Suppressor macrophage treated with lipopolysaccharide for 1 hour (primary cell): ENCODE measurements at places on chromosomes 12 and 14.

DNA sequence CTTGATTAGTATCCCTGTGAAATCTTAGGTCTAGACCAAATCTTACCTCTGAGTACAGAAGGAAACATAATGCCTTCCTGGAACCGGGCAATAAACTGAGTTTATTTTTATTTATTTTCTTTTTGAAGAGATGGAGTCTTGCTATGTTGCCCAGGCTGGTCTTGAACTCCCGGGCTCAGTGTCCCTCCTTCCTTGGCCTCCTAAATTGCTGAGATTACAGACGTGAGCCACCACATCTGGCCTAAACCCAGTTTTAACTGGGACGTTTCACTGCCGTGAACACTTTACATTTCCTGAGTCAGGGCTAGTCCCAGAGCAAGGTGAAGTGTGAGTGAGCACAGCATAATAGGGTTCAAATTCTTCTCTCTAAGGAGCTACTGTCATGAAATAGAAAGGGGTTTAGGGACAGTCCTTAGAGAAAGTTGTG, 671 bp downstream of the GUCY2C start:
- DNase-seq: no peak

GRCh38 chr12:89918172-89918846, 209.7 kb upstream of the ATP2B1 start:
- no peak for DNase-seq

GRCh38 chr14:65329911-65330310, 82.6 kb upstream of the FUT8 start:
- DNase-seq: peak; percentile 17

DNA sequence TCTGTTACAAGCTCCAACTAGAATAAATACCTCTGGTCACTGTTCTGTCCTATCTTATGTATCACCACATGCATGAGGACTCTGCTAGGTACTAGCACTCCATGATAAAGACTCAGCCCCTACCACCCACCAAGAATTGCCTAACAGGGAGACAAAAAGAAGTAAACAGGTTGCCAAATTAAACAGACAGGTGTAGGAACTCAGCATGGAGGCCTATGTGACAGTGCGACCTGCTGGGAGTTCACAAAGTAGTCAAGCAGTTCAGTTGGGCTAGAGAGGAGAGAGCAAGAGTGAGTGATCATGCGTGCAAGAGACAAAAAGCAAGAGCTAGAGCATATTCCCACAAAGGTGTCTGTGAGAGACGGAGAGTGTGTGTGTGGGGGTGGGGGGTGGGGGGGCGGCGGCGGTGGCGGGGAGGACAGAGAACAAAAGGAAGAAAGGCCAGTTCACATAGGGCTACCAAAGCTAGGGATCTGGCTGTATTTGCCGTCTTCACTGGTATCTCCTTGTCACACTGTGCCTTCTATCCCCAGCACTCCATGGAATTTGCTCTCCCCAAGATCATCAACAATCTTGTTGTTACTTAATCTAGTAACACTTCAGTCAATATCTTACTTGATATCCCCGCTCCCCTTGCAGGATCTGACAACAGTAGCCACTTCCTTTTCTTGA, 81.2 kb downstream of the SPPL3 start:
- no peak for DNase-seq

- DNase-seq: no peak
Observed at GRCh38 chr14:68949601-68949965, 29.5 kb downstream of the ACTN1 start.

DNA sequence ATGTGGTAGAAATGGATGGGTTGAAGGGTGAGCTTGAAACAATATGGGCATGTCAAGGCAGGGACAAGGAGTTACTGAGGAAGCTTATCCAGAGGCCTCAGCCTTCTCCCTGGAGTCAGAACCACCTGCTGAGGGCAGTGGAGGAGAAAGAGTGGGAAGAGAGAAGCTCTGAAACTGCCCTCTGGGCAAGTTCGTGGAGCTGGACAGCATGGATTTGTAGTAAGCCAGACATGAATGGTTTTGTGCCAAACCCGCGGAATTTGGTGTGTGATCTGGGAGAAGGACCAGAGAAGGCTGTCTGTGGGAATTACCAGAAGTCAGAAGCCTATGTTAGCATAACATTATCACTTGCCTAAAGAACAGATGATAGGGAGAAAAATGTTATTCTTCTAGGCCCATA, 164.8 kb downstream of the SLC41A2 start:
- no peak for DNase-seq

GRCh38 chr12:122381021-122381420, 41.4 kb downstream of the CLIP1 start:
- peak; percentile 6 for DNase-seq

- no peak for DNase-seq
Observed at GRCh38 chr12:109721276-109721675, 7.7 kb downstream of the FAM222A start.

DNA sequence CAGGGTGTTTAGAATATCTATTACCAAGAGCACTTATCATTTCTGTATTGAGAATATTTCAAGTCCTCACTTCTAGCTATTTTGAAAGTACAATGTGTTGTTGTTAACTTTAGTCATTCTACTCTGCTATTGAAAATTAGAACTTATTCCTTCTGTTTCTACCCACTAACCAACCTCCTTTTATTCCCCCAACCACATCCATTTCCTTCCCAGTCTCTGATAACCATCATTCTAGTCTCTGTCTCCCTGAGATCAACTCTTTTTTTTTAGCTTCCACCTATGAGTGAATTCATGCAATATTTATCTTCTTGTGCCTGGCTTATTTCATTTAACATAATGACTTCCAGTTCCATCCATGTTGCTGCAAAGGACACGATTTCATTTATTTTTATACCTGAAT, 290.6 kb upstream of the OR4E1 start:
- no peak for DNase-seq

DNA sequence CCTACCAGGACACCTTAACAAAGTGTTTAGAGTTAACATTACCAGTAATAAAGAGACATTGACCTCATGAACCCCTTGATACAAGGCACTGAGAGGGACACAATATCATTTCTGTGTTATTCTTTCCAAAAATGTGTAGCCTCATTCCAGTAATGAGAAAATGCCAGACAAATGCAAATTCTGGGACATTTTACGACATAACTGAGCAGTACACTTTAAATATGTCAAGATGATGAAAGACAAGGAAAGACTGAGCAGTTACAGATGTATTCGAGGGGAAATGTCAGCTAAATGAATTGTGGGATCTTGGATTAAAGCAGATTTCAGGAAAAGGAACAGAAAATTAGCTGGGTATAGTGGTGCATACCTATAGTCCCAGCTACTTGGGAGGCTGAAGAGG, 255.6 kb downstream of the ERC1 start:
- no peak for DNase-seq

- DNase-seq: peak; percentile 73
Observed at GRCh38 chr12:46675736-46676135, 150.1 kb downstream of the SLC38A4 start.

DNA sequence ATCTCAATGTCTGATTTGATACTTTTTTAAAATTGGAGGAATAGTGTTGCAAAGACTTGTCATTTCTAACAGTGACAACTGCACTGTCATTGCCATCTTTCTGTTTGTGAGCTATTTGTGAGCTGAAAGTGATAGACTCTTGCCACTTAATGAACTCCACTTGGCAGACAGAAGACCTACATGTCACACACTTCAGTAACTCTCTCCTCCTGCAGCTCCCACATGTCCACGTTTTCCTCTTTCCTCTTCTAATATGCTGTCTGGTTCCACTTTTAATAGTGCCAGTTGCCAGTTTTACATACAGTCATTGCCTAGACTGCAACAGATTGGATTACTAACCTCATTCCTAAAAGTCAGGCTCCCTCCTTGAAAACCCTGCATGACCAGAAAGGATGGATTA, 121.5 kb downstream of the CAPZA3 start:
- no peak for DNase-seq

GRCh38 chr12:75708802-75709201, 197.4 kb upstream of the KRR1 start:
- no peak for DNase-seq

GRCh38 chr12:75603475-75603874, 92.1 kb upstream of the KRR1 start:
- no peak for DNase-seq

DNA sequence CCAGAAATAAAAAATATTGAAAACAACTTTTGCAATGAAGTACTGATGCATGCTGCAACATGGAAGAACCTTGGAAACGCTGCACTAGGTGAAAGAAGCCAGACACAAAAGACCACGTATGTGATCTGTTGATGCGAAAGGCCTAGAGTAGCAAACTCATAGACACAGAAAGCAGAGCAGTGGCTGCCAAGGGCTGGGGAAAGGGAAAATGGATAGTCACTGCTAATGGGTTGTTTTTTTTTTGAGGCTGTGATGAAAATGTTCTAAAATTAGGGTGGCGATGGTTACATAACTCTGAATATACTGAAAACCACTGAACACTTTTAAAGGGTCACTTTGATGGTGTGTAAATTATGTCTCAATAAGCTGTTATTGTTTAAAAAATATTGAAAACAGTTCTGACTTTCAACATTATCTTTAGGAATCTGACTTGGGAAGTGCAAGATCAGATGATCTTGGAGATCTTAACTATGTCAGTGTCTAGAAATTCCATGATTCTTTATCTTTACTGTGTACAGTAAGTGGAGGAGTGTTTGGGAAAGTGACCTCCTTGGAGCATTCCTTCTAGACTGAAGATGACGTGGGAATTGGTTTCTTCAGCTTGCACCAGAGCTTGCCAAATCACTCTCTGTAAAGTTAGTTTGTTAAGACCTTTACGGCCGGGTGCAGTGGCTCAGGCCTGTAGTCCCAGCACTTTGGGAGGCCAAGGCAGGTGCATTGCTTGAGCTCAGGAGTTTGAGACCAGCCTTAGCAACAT, 12.4 kb downstream of the MLXIP start:
- DNase-seq: peak; percentile 35

- no peak for DNase-seq
Observed at GRCh38 chr12:13973996-13974395, 7.4 kb downstream of the GRIN2B start.

DNA sequence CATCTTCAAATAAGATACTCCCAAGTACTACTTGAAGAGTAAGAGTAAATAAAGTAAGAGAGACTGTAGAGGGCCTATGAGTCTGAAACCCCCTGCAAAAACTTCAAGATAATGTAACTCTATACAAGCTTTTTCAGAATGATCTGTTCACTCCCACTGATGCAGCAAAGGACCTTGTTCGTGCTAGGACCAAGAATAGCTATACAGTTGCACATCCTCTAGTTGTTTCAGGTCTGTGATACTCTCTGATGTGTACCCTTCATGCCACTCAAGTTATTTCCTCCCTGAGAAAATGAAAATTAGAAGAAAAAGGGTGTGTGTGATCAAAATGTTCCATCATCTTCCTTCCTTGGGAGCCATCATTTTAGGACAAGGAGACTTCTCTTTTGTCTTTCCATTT, 204.4 kb downstream of the ALX1 start:
- no peak for DNase-seq

- no peak for DNase-seq
Observed at GRCh38 chr14:24315807-24316596, 4.7 kb downstream of the LTB4R start.

DNA sequence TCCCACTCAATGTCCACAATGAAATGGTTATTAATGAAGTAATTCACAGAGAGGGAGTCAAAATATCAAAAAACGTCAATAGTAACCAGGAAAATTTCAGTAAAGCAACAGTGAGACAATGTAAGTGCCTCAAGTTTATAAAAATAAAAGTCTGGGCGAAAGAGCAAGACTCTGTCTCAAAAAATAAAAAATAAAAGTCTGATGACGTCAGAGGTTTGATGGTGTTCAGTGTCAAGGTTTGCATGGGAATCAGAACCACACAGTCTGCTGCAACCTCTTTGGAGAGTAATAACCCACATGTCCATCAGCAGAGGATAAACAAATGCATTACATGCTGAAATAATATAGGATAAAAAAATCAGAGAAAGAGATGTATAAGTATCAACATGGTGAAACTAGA, 152.4 kb downstream of the ASCL1 start:
- DNase-seq: no peak
